Bone marrow (tissue), 2 donors: ENCODE measurements at places on chromosomes 12 and 14.

DNA sequence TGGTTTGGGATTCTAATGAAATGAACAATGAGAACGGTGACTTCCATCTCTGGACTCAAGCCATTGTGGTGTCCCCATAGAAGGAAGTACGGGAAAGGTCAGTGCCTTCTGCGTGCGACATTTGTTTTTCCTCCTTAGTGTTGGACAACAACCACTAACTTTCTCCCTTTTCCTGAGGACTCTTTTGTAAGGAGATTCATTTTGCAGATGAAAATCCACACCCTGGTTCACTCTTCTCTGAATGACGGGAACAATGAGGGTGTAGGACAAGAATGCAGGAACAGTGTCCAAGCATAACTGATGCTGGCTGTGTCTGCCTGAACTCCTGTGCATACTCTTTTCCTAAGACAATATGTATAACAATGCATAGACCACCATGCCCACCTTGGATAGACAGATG is 176.4 kb downstream of the STXBP6 start:
- no peak for DNase-seq

GRCh38 chr14:32940066-32940651 is 1.5 kb downstream of the NPAS3 start:
- DNase-seq = no peak

- DNase-seq = peak; percentile 2
These were observed 1.3 kb downstream of the ARID4A start for GRCh38 chr14:58299401-58300330.

- no peak for DNase-seq
These were observed 6.5 kb downstream of the HAL start for GRCh38 chr12:95989504-95990123.

DNA sequence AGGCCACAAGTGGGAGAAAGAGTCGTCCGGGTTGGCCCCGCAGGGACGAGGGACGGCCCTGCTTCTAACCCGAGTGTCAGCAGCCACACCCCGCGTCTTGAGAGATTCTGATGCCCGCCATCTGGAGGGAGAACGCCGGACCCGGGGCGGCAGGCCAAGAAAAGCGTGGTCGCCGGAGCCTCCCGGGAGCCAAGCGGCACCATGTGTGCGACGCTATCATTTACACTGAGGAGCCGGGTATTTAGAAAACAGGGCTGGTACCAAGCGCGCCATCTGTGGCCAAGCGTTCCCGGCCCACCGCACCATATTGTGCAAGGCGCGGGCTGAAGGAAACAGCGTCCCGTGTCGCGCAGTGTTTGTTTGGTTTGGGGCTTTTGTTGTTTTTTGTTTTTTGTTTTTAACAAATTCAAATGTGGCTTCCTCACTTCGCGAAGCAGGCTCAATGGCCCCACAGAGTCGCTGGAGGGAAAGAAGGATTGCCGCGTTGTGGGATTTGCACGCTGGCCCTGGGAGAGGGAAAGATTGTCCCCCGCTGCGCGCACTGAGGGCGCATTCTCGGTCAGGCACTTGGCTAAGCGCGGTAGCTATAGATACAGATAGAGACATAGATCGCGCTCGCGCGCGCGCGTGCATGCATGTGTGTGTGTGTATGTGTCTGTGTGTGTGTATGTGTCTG is 153.8 kb downstream of the BCL11B start:
- DNase-seq = no peak

GRCh38 chr12:5280086-5280485 is 151.8 kb upstream of the NTF3 start:
- no peak for DNase-seq

DNA sequence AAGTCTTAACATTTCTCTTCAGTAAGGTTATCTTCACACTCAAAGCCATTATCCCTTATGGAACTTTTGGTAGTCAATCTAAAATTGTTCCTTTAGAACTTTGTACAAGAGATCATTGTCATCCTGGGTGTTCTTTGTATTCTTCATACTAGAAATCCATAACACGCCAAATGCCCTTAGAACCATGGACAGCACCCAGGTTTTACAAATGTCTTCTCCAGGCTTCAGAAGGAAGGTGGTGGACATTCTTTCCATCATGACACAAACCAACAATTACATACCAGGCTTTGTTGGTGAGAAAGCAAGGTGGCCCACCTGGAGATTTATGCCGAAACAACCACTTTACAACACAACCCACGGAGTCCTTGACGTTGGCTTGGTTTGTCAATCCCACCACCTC is 365.6 kb upstream of the TBX3 start:
- no peak for DNase-seq

DNA sequence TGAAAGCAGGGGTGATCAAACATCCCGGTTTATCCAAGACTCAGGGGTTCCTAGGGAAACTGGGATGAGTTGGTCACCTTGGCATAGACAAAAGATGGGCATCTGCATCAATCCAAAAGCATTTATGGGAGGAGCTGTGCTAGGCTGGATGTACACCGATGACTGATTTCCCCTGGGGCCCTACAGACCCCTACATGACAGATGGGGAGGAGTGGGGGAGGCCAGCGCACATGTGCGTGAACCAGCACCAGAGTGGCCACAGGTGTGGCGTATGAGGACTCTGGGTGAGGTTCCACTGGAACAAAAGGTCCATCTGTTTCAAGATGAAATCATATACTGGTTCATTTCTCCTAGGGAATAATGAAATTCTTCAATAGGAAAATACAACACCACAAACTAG is 210.4 kb downstream of the ITPR2 start:
- DNase-seq = no peak

- DNase-seq = peak; percentile 61
These were observed at the start of gene CAPS2 for GRCh38 chr12:75329918-75330826. Gene CAPS2, minus strand, starts transcription at chr12:75330324. Its CDS starts 3,826 bp downstream, at chr12:75326498.

- DNase-seq = no peak
These were observed 1111.1 kb downstream of the BCL11B start for GRCh38 chr14:98160901-98161300.

DNA sequence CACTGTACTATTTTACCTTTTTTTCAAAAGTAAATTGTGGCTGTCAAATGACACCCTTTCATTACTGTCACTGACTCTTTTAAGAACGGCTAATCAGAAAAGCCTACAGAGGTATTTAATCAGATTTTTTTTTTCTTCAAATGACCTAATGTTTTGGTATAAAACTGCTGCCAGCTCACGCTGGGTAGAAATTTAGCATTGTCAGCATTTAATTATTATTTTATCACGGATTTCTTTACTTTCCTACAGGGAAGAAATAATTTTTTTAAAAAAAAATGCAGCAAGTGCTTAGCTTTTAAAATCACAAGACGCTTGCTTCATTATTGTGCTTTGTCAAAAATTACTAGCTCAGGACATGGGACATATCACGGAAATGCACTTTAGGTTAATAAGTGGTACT is 149.1 kb upstream of the FOXN3 start:
- no peak for DNase-seq

- no peak for DNase-seq
These were observed 90.6 kb upstream of the PWP1 start for GRCh38 chr12:107594995-107595394.

DNA sequence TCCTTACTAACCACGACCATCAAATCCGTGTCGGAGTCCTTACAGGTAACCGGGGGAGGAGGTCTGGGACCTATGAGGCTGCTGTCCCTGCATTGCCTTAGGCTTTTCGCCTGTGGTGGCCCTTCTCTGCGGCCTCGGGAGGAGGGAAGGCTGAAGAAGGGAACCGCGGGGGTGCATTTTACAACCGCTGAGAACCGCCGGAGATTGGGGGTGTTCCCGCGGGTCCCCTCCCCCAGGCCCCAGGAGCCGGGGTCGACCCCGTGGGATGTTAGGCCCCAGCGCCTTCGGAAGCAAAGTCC is 549 bp downstream of the GPHN start:
- DNase-seq = no peak

- peak; percentile 72 for DNase-seq
These were observed 24.1 kb downstream of the KLRD1 start for GRCh38 chr12:10331642-10332239.

GRCh38 chr14:55807053-55807880 is 227.3 kb downstream of the KTN1 start:
- no peak for DNase-seq

DNA sequence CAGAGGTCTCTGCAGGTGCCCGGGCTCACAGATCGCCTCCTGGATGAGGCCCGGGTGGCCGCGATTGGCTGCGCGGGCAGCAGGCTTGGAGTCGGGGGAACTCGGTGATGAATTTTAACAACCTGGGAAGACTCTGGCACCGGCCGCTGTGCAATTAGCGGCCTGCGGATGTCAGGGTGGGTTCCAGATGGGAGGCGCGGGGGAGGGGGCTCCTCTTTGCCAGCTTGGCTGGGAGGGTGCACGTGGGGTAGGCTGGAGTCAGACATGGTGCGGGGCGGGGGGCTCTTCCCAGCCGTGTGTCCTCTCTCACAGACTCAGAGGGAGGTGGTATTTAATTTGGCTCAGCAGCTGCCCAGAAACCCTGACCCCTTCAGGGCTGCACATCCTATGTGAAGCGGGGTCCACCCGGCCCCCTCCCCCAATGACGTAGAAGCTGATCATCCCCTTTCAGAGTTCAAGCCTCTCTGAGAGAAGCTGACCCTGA is 81.4 kb downstream of the KIF26A start:
- no peak for DNase-seq

GRCh38 chr12:26274441-26275312 is 79.3 kb downstream of the SSPN start:
- peak; percentile 99 for DNase-seq

DNA sequence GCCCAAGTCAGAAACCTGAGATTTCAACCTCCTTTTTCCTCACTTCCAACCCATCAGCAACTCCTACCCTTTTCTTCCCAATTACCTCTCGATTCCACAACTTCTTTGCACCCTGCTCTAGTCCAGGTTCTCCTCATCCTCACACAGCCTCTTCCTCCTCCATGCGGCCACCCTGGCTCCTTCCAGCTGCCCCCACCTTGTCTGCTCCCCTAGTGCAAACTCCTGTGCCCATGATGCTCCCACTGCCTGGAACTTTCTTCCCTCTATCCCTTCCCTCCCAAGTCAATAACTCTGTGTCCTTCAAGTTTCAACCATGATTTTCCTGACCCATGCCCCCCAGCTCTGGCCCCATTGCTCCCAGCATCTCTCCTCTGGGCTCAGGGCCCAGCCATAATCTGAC is 17.3 kb downstream of the SELPLG start:
- no peak for DNase-seq
